ENCODE measurements at places on chromosomes 16 and 17.

DNA sequence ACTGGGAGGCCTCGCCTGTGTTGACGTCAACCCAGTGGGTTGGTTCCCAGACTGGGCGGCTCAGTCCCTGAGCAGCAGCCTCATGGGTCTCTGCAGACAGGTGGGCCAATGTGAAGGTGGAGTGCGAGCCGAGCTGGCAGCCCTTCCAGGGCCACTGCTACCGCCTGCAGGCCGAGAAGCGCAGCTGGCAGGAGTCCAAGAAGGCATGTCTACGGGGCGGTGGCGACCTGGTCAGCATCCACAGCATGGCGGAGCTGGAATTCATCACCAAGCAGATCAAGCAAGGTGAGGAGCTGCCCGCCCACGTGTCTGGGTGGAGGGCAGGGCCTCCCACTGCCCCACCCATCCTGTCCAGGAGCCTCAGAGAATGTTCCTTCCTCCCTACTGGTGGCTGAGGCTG is 44.1 kb downstream of the MRC2 start:
- no peak for DNase-seq

DNA sequence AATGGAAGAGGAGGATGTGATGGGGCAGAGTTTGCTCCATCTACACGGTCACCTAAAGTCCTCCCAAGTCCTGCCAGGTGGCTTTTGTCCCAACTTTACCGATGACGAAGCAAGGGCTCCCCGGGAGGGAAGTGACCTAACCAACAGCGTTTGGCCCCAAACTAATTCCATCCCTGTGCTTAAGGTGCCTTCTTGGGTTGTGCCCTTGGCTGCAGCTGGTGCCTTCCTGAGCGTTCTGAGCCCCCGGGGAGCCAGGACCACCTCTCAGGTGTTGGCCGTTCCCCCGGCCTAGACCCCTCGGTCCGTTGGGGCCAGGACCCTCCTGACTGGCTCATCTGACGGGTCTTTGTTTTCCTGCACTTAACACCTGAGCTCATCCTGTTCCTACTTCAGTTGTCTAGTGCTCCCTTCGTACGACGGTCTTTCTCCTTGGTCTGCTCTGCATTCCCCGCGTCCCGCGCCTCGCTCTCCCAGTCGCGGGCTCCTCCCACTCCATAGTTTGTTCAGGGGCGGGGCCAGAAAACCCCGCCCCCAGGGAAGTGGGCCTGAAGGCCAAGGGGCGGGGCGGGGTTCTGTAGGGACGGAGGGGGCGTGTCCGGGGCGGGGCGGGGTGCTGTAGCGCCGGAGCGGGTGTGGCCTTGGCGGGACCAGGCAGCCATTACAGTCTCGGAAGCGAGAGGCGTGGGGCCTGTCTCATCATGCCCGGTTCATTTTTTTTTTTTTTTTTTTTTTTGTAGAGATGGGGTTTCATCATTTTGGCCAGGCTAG is 822 bp upstream of the ZSCAN10 start:
- peak; percentile 92 for DNase-seq

DNA sequence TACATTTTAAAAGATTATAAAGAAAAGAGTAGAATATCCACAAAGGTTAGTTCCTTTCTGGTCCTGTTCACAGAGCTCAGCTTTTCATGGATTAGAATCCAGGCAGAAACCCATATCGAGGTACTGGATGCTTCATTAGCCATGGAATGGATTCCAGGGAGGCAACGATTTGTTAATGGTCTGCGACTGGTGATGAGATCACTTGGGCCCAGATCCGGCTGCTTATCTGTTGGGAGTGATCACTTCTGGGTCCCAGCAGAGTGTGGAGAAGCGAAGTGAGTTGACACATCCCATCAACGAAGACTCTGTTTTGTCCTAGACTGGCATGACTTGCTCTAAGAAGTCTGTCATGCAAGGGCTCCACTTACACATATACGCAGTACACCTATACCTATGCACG is 165.8 kb downstream of the MAF start:
- no peak for DNase-seq

- no peak for DNase-seq
Observed at GRCh38 chr16:21989133-21989532, 11.8 kb downstream of the PDZD9 start.

GRCh38 chr17:42778570-42778969 is 1.8 kb upstream of the WNK4 start:
- no peak for DNase-seq

- DNase-seq: peak; percentile 85
Observed at GRCh38 chr16:70523076-70523742, at the start of gene COG4. Gene COG4, minus strand, starts transcription at chr16:70523554. Its CDS starts 11 bp downstream, at chr16:70523543.

DNA sequence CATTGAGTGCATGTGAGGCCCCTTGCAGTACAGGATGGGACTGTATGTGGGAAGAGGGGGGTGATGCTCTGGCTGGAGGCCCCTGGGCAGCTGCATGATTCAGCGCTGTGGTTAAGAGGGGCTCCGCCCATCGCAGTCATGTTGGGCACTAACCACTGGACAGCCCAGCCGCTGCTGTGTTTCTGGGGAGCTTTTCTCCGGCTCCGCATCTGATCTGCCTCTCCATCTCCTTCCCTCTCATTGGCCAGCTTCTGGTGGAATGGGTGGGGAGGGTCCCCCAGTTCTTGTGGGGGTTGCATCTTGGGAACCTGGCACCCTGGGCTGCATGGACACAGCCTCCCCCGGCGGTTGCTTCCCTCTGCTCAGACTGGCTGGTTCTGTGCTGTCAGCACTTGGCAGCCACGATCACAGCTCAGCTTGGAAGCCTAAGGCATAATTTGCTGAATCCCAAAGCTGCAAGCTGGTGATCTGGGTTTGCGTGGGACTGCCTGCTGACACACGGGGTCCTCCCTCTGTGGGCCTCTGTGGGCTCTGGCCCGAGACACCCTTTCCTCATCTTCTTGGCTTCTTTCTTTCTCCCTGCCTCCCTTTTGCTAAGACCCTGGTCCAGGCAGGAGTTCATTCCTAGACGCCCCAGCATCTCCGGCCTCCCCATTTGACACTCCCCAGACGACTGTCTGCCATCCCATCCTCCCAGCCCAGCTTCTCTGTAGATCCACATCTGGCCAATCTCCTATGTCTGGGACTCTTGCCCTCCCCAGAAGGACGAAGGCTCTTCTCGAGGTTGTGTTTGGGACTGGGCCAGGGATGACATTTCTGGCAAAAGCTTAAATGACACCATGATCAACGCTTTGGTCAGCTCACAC is 168.3 kb downstream of the SEC14L1 start:
- DNase-seq: no peak

GRCh38 chr17:76189741-76190140 is 48.7 kb upstream of the FOXJ1 start:
- no peak for DNase-seq

GRCh38 chr17:77404812-77405581 is 264.2 kb downstream of the SEC14L1 start:
- peak; percentile 76 for DNase-seq

DNA sequence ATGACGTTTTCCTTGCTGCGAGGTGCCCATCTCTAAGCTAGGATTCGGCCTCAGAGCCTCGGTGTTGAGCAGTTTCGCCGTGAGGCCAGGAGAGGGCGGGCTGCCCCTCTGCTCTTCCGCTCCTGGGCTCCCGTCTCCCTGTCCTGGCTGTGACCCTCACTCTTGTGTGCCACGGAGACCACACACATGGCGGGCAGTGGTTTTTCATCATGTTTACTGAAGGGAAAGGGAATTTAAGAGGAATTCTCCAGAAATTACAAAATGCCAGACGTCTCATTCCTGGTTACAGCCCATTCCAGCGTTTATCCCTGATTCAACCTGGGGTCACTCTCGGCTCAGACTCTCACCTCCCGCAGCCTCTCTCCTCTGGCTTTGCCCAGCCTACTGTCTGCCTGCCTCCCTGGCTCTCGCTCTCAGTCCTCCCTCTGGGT is 96.8 kb upstream of the ELAC2 start:
- DNase-seq: no peak

- DNase-seq: no peak
Observed at GRCh38 chr17:61806936-61807335, 56.4 kb downstream of the BRIP1 start.

DNA sequence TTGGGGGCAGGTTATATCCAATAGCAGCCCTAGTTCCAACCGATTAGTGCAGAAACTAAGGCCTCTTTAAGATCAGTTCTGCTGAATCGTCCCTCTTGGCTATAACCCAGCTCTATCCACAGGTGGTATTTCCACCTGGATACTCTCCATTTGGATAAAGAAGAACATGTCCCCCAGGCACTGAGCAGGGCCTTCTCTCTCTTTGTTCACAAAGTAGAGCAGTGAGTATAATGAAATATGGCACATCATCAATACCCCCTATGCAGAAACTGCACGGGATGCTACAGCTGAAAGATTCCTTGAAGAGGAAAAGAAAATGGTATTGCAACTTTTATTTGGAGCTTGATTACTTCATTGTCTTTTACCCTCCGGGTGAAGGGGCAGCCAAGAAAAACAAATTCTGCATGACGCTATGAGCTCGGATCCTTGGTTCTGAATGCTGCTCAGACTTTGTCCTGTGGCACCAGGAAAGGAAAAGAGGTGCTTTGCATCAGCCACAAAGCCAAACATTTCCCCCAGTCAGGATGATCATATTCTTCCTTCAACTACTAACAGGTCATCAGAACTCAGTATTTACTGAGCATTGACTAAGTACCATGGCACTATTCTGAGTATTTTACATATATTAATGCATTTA is 399.7 kb downstream of the NPIPA8 start:
- DNase-seq: no peak

GRCh38 chr17:13642188-13642587 is 40.5 kb upstream of the HS3ST3A1 start:
- no peak for DNase-seq

- no peak for DNase-seq
Observed at GRCh38 chr16:86512301-86512859, 2.1 kb downstream of the FOXF1 start.

GRCh38 chr17:32596206-32596605 is 109.4 kb downstream of the CDK5R1 start:
- no peak for DNase-seq

DNA sequence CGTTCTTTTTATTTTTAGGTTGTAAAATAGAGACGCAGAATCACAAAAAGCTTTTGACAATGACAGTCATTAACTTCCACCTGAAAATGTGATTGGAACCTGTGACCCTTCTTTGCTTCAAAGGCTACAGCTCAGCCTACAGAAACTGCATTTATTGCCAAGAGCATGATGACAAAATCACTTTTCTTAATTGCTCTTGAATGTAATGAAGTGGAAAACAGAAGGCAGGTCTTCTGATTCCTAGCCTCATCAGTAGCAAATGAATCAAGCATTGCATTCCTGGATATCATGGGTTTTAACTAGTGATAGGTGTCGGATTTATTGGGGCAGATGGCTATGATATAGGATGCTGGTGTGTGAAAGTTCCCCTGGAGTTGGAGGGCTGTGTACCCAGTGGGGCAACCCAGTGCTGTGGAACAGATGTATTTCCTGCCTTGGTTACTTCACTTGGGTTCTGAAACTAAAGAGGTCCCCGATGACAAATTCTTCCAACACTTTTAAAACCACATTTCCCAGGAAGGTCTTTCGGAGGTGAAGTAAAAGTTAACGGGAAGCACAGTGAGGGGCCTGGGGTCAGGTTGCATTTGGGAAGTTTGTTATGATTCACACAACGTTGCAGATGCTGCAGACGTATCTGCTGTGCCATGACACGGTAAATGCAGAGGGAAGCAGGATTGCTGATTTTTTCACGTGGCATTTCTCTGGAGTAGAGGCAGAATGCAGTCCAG is 127.5 kb downstream of the HS3ST3A1 start:
- no peak for DNase-seq

- DNase-seq: no peak
Observed at GRCh38 chr17:17872547-17873345, 36.0 kb upstream of the SREBF1 start.

- DNase-seq: no peak
Observed at GRCh38 chr17:40463122-40463550, 19.9 kb downstream of the IGFBP4 start.

GRCh38 chr17:16348586-16348985 is 4.7 kb downstream of the CENPV start:
- DNase-seq: no peak

GRCh38 chr17:9470171-9470570 is 105.4 kb downstream of the STX8 start:
- no peak for DNase-seq

GRCh38 chr16:21116148-21116693 is 34.4 kb downstream of the DNAH3 start:
- DNase-seq: no peak

DNA sequence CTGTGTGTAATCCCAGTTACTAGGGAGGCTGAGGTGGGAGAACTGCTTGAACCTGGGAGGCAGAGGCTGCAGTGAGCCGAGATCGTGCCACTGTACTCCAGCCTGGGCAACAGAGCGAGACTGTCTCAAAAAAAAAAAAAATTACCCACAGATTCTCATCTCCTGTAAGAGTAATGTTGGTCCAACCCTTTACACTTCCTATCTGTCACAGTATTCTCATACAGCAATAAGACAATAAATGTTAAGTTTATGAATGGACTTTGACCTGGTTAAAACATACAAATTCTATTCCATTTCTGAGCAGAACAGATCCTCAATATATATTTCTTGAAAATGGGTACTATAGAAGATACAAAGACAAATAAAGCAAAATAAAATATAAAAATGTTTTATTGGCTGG is 30.4 kb upstream of the TAOK1 start:
- DNase-seq: no peak

- no peak for DNase-seq
Observed at GRCh38 chr17:79749156-79749815, 18.5 kb downstream of the ENPP7 start.

GRCh38 chr17:15944759-15945526 is at the start of gene ADORA2B:
Gene ADORA2B, plus strand, starts transcription at chr17:15945130. Its CDS starts 119 bp downstream, at chr17:15945249.
- DNase-seq: peak; percentile 38

- no peak for DNase-seq
Observed at GRCh38 chr16:86682219-86682904, 104.0 kb downstream of the FOXL1 start.

DNA sequence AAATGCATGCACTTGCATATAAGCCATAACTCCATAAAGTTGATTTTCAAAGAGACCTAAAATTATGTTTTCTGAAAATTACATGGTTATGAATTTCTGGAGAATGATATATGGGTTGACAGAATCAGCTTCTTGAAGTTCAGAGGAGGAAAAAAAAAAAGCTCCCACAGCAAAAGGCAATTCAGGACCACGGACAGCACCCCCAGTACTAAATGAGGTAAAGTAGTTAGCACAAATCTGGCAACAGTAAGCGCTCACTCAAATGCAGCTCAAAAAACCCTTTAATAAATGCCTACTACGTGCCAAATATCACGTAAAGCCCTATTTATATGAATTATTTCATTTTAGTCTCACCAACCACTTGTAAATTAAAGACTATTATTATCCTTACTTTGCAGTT is 135.2 kb downstream of the SHISA9 start:
- no peak for DNase-seq

- DNase-seq: no peak
Observed at GRCh38 chr17:59825533-59826322, 67.0 kb downstream of the TUBD1 start.

- DNase-seq: no peak
Observed at GRCh38 chr17:4551141-4551540, 4.0 kb downstream of the MYBBP1A start.

GRCh38 chr17:19239544-19239943 is 2.4 kb downstream of the EPN2 start:
- no peak for DNase-seq

All from stimulated activated CD8-positive, alpha-beta memory T cell treated with anti-CD3 and anti-CD28 coated beads, Interleukin-4, amount 100 ng/mL, for 24 hours (primary cell).